ENCODE measurements at places on chromosomes 2 and 18.

DNA sequence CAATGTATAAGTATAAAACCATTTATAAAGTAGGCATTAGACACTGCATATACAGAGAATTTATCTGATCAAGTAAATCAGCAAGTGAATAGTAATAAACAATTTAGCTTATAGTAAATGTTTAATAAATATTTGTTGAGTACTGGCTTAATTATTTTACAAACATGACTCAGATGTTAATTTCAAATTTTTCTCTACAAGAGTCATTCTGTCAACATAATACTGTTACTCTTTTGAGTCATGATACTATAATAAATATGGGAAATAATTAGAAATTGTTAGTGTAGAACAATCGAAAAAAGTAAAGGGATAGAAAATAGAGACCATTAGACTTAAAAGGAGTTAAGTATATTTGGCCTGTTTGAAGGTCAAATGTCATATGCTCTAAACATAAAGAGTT lies 133.6 kb upstream of the MC4R start:
- no peak for DNase-seq

DNA sequence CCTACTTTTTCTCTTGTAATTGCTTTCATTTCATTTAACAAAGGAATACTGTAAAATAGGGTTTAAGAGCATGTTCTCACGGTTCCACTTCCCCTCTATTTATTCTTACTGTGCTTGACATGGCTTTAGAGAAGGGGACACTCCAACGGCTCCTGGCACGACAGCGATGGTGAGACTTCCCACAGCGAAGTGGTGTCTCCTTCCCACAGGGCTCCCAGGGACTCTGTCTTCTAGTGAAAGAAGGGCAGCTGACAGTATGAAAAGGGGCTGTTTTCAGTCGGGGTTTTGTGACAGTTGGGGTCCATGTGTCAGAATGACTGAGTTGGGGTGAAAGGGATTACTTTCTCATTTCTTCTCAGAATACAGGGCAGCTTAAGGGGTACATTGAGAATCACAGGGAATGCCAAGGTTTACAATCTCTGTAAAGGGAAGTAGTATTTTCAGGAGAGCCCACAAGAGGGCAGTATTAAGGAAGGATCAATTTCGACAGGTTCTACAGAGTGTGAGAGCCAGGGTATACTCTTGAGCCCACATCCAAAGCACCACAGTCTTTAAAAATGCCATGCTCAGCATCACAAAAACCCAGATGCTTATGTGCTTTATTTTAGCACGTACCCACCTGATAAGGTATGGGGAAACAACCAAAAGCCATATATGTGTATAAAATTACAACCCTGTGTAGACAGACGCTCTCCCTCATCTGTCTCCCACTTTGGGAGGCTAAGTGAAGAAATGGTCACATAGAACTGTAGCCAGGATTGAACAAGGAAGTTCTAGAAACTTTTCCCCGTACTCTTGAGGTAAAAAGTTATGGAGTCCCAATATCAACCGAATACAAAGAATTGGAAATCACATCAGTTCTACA lies 31.3 kb upstream of the RAPGEF4 start:
- DNase-seq = peak; percentile 22

GRCh38 chr18:65755616-65756015 lies 4.8 kb downstream of the CDH7 start:
- DNase-seq = no peak

DNA sequence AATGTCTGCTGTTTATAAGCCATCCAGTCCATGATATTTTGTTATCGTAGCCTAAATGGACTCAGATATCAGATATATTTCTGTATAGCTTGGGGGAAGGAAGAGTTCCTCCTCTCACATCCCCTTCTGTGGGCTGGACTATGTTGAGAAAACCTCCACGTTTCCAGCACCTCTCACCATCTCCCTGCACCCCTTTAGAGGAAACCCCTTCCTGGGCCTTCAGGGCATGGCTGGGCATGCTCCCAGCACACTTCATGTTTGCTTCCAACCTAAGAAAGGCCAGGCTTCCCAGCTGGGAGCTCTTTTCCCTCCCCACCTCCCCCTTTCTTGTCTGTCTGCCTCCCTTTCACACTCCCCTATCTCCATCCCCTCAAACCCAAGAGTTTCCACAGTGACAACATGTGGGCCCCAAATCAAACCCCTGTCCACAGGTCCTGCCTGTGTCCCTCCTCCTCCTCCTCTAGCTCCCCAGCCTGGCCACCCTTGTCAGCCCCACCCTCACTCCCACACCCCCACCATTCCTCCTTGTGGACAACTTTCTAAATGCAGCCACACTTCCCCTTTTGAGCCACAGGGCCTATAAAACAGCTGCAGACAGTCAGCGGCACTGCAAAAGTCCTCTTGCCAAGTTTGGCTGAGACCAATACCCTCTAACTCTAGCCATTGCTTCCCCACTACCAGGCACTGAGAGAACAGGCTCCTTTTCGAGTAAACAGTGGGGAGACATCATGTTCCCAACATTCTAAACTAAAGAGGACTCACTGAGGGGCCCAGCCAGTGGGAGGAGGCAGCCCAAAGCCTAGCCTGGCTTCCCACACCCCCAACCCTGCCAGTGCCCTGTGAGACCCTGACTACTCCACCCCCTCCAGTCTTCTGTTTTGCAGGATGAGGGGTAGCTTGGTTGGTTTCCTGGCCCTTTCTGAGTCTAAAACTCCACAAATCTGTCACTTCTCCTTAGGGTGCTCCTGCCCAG lies 120.5 kb downstream of the ZFP36L2 start:
- DNase-seq = no peak

GRCh38 chr2:31233231-31233630 lies 721 bp upstream of the EHD3 start:
- no peak for DNase-seq

GRCh38 chr2:50895041-50895440 lies 136.9 kb downstream of the NRXN1 start:
- DNase-seq = no peak

GRCh38 chr2:99597616-99598015 lies 107.8 kb upstream of the REV1 start:
- no peak for DNase-seq

DNA sequence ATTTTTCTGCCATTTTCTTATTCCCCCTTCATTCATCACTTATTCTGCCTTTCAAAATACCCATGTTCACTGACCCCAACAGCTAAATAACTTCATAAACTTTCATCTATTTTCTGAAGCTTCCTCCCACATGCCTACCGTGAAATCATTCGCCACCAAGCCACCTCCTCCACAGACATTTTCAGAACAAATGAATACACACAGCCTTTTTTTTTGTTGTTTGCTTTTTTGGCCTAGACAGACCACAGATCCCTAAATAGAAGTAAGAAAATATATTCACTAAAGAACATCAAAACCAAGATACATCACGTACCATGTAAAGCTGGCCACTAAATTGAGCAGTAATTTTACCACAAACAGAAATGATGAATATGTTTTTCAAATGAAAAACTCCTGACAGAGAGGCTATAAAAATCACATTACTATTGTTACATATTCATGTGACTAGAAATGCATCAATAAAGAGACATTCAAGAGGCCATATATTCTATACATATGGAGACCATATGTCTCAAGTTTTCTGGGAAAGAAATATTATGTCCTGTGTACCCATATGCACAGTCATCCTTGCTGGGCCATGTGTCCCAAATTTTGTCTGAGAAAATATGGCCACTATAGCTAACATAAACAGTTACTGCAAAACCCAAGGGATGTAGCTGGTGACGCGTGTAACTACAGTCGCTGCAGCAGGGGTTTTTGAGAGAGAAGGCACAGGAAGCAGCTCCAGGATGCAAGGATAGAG lies 200.3 kb downstream of the FBXO15 start:
- DNase-seq = no peak

- no peak for DNase-seq
These were observed 67.8 kb downstream of the SRBD1 start for GRCh38 chr2:45543257-45543656.

DNA sequence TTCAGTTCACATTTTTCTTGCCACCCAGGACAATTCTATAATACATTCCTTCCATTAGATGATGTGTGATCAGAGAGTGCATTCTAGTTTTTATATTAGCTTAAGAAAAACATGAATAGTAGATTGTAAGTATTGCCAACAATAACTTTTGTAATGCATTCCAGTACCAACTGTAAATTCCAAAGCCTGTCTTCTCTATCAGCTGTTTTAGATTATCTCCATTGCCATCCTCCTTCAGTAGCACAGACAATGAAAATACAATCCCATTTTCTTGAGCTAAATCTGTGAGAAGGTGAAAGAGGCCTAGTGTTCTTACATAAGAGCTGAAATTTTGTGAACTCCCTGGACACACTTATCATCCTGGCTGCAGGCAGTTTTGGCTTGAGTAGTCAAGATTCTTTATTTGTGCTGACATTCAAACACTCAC lies 103.9 kb downstream of the CCBE1 start:
- no peak for DNase-seq

DNA sequence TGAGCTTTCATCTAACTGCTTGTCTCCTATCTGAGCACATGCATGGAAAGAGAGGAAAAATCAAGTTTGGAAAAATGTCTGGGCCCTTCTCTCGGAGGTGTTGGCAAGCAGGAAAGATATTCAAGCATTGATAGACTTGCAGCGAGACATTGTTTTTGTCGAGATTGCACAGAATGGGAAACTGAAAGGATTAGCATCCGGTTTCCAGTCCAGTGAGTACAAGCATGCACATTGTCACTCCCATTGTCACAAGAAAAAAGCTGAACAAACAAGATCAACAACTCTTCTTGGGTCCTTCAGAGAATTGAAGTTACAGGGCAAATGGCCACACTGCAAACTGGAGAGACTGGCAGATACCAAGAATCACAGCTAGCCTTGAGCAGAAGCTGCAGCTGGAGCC lies 19.6 kb upstream of the MC5R start:
- DNase-seq = no peak

DNA sequence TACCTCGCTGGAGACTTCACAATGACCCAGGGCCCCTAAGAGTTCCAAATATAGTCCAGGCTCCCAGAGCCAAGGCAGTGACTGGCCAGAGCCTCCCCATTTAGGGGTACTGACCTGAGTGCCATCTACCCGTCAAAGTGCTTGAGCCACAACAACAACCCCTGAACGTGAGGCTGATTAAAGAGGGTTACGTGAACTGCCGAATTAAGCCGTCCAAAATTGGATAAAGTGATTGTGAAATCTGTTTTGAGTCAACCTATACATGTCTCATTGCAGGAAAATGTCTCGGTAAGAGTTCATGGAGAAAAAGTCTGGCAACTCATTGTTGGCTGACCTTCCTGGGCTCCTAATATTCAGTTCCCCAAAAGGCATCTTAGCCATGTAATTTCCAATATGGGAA lies 116.3 kb downstream of the TTC32 start:
- DNase-seq = no peak

DNA sequence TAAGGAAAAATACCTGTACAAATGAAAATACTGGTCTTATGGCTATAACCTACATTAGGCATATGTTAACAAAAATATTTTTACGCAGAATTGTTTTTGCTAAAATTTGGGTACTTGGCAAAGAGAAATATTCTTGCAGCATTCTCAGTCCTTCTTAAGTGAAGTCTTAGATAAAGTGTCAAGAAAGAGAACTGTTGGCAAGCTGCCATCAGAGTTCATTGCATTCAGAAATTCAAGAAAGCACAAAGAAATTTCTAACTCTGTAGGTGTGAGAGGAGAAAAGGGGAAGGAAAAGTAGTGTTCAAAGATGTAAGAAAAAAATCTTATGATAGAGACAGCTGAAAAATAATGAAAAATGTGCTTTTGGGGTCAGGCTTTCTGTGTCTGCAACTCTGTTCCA lies 86.7 kb downstream of the IRS1 start:
- no peak for DNase-seq

- no peak for DNase-seq
These were observed 2.5 kb upstream of the RAB27B start for GRCh38 chr18:54825601-54826344.

DNA sequence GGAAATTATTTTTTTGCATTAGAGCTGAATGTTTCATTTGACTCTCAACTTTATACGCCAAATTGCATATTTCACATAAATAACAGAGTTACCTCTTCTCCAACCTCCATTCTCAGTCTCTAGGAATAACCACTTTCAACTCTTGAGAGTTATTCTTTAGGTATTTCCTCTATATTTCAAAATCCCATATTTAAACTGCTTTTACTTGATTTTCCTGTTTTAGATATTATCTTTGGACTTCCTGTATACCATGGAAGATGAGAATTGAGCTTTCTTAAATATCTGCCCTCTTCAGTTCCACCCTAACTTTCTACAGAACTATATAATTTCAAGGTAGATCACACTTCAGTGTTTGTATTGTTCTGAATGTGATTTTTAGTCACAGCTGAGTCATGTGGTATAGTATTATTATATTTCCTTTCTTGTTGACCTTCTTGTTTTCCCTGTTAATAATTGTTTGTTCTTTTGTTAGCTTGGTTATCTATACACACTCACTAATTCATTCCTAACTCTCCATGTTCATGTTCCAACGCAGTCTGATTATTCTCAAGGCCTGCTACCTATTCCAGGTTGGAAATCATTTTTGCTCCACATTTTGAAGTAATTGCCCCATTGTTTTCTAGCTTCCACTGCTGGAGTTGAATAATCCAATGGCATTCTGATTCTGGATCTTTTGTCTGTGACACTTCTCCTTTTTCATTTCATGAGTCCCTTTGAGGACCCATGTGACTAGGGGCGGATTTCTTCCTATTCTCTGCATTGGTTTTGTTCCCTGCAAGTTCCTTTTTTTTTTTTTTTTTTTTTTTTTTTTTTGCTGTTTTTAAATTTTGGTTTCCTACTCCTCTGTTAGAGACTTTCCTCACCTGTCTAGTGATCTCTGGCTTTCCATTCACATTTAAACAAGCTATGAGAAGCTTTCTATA lies 156.8 kb upstream of the RBMS1 start:
- no peak for DNase-seq

GRCh38 chr18:21210784-21211183 lies 31.2 kb upstream of the GREB1L start:
- no peak for DNase-seq

DNA sequence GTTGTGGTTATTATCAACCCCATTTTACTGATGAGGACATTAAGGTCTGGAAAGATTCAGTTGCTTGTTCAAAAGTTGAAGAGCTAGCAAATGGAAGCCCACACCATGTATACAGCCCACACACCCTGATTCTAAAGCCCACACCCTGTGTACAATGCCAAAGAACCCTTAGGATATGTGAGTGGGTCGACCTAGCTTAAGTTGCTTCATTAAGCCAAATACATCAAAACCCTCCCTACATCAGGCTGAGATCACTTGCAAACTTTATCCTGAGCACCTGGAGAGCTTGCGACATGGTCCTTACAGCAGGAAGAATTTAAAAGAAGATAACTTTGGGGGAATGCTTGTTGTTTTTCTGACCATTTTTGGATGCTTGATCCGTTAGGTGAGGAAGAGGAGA lies 435 bp upstream of the ARHGAP25 start:
- DNase-seq = no peak

DNA sequence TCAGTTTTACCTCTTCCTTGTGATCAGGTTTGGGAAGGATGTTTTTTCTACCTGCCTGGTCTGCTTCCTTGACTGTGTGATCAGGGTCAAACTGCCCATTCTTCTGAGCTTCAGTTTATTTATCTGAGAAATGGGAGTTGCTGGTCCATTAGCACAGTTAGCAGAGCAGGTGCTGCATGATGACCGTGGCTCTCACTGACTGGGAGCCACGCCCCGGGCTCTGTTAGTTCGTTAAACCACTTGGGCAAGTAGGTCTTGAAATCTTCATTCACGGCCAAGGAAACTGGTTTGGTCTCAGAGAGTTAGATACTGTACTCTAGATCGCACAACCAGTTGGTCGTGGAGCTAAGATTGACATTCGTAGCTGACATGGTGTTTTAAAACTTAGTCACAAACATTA lies 41.7 kb downstream of the INPP5D start:
- no peak for DNase-seq

Measured in hematopoietic multipotent progenitor cell treated with erythropoietin and hydrocortisone succinate and interleukin-3 and kit ligand, for 15 days (in vitro differentiated cells).